Non-pigmented ciliary epithelial cell (primary cell): ENCODE measurements at places on chromosomes 6 and 20.

DNA sequence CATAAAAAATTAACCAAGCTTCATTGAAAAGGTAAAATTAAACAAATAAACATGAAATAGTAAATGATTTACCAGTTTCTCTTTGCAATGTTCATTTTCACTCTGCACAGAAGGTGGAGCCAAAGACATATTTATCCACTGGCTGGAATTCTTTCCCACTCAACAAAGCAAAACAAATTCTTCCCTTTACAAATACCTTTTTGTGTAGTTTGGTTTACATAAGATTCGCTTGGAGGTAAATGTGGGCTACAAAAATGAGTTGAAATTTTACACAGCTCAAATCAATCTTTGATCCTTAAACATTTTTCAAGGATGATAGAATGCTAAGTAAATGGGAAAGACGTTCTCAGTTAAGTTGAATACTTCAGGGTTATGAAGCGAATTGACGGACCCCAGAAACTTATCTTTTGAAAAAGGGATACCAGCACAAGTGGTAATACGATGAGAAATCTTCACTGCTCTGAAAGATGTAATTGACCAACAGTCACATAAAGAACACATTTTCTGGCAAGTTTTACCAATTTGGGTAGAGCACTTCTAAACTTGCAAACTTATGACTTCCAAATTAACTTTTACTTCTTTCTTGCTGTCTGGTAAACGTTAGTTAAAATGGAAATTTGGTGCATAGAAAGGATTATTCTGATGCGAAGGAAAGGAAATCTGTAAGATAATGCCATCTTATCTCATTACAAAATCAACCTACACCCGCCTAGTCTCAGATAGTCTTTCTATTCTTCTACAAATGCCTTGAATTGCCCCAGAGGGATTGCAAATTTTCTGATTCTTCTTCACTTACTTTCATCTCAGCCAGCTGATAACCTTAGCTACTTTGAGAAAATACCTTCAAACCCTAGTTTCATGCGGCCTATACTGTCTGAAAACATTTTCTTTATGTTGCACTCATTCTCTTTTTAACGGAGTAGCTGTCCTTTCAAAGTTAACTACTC is 4.7 kb upstream of the GJA1 start:
- no peak for DNase-seq

GRCh38 chr6:74113901-74114300 is 417.9 kb downstream of the CD109 start:
- DNase-seq, result no peak

GRCh38 chr6:121510568-121511177 is 75.2 kb downstream of the GJA1 start:
- no peak for DNase-seq

- DNase-seq, result no peak
These were observed 3.2 kb upstream of the EEF1A2 start for GRCh38 chr20:63501818-63502670.

- DNase-seq, result no peak
These were observed 9.2 kb downstream of the SLCO4A1 start for GRCh38 chr20:62651285-62652021.

DNA sequence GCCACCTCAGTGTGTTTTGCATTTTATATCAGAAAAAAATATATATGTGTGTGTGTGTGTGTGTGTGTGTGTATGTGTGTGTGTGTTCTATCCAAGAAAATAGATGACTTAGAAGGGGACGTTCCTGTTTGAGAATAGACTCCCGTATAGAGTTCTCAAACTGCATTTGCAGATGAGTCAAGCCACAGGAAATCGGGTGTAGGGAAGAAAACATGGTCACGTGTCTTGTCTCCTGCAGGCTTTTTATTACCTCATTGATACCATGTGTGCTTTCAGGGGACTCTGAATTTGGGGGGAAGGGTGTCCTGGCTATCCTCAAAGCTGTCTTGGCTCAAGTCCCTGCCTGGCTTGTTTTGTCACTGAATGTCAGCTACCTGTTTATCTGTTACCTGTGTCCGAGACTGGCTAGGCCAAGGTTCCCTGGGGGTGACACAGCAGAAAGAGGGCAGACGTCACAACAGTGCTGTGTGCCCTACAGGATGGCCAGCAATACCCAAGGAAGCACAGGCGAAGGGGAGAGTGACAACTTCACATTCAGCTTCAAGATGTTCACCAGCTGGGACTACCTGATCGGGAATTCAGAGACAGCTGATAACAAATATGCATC is 55.7 kb upstream of the NOP56 start:
- no peak for DNase-seq
